Activated T-cell treated with anti-CD3 and anti-CD28 coated beads for 4 hours (primary cell): ENCODE measurements at places on chromosomes 12 and 14.

- DNase-seq, result no peak
Measured at GRCh38 chr12:40222247-40222646, 2.5 kb upstream of the LRRK2 start.

DNA sequence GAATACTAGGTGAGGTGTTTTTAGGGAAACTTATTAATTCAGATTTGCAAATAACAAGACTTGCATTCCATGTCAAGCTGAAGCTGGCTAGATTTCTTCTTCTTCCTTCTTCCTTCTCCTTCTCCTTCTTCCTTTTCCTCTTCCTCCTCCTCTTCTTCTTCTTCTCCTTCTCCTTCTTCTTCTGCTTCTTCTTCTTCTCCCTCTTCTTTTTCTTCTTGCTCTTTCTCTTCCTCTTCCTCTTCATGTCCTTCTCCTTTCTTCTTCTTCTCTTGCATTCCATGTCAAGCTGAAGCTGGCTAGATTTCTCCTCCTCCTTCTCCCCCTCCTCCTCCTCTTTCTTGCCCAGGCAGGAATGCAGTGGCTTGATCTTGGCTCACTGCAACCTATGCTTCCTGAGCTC is 297.8 kb downstream of the PRKD1 start:
- DNase-seq, result no peak

- no peak for DNase-seq
Measured at GRCh38 chr14:64958201-64958600, 13.9 kb downstream of the RAB15 start.

DNA sequence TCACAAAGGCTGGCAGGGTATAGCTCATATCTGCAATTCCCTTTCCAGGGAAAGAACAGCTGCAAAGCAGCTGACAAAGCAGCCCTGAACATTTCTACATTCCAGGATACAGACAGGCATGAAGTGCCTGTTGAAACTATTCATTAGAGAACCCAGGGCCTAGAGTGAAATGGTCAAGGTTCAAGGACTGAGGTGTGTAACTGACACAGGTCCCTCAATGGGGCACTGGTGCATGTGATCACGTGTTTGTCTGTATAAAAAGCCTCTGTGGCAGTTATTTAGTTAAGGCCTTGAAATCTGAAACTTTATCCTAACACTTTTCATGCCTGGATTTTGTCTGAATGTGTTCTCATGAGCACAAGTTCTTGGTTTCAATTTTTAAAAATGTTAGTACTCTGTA is 47.1 kb downstream of the GIT2 start:
- no peak for DNase-seq

GRCh38 chr14:40216976-40217375 is 784.7 kb upstream of the FBXO33 start:
- no peak for DNase-seq

DNA sequence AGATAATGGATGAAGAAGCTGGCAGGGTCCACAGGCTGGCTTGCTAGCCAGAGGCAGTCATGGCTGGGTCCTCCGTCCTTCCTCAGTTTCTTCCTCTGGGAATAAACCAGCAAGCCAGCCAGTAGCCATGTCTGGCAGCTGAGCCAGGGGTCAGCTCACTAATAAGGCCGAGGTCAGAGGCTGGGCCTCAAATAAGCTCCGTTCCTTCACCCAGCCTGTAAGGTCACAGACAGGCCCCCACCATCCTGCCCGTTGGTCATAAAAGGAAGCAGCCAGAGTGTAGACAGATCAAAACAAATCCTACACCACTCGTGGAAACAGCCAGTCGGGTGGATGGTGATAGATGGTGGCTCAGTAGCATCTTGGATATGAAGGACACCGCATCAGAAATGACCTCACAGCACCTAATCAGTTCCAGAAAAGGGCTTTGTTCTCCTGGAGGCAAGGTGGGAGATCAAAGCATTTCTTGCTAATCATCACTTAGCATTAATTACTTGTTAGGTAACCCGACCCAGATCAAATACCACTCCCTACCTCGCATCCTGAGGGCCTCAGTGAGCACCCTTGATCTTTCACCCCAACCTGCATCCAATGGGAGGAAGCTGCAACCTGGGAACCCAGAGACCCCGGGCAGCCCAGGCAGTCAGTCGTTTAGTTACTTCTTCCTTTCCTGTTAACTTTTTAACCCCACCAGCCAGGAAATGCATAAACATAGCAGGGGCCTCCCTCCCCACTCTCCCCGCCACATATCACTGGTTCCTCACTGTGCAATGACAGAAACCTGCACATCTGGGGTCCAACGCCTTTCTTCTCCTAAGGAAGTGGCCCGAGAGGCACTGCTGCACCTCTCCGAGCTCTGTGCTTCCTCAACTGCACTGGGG is 90.2 kb downstream of the KDM2B start:
- DNase-seq, result no peak

DNA sequence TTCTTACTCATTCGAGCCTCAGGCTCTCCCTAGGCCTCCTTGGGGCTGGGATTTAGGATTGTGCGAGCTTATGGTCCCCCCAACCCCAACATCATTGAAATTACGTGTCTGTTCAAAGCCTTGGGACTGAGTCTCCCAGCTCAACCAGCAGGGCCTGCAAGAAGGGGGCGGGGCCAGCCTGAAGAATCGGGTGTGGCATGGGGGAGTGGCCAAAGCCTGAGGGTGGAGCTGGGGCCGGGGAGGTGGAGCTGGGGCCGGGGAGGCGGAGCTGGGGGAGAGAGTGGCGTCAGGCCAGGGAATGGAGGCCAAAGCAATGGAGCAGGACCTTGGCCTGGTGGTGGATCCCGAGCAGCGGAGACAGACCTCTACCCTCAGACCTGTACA is 24.3 kb upstream of the HSPB8 start:
- DNase-seq, result no peak

DNA sequence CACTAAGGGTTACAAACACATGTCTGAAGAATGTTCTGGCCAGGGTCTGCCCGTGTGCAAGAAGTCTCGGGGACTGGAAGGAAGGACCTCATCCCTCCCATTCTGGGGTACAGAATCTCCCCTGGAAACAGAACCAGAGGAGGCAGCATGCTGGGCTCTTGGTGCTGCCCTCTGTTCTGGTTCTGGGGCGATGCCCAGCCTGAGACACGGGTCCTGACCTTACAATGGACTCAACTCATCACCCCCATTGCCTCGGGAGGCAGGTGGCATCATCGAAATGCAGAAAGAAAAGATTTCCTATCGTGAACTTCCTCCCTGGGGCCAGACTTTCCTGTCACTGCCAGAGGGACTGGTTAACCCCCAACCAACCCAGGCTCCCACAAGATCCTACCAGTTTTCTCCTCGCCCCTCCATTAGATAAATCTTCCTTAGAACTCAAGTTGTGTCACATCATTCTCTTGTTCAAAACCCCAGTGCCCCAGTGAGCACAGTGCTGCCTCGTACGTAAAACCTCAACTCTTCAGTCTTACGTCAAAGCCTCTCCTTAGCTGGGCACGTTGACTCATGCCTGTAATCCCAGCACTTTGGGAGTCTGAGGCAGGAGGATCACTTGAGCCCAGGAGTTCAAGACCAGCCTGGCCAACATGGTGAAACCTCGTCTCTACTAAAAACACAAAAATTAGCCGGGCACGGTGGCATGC is 52.1 kb downstream of the PSMA6 start:
- DNase-seq, result no peak

DNA sequence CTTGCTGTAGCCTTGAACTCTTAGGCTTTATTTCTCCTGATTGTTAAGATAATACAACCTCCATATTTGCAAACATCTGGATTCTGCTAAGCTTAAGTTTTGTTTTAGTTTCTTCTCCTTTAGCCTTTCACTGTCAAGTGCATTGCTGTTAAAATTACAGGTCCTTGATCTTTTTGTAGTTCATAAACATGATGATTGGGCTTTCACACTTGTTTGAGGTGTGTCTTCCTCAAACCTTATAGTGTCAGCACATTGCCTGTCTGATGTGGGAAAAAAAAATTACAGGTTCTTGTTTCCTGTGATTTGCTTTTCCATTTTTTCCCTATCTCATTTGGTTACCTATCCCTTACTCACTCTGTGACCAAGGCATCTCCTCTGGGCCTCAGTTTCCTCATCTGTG is 59.2 kb downstream of the BICDL1 start:
- no peak for DNase-seq

DNA sequence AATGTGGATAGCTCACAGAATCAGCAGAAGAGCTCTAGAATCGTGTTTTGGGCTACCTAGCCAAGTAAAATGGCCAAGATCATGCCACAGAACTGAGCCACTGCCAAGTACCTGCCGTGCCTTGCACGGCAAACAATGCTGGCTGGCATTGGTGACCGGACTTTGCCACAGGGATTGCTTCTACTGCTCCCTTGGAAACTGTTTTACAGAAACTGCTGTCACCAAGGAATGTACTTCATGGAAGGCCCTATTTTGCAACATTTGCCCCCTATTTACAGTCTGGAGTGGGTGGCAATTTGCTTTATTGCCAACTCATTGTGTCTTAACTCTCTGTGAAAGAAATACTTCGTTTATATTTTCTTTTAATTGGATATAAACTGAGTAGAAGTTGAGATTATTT is 49.0 kb downstream of the BORCS5 start:
- DNase-seq, result no peak

GRCh38 chr12:24803430-24804245 is 145.3 kb downstream of the BCAT1 start:
- no peak for DNase-seq

DNA sequence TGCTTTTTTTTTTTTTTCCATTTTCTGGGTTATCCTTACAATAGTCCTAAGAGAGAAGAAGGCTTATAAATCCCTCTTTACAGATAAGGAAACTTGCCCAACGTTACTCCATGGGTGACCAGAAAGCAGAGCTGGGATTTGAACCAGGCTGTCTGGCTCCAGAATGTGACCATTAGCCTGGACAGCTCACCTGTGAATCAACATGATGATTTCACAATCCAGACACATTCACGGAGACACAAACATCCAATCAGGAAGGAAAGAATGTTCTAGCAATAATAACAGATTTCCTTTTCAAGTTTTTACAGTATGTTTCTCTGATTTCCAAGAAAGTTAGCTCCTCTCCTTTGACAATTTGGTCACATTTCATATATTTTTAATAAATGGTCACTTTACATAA is 118.3 kb downstream of the GALC start:
- no peak for DNase-seq
